Stimulated activated CD4-positive, alpha-beta T cell treated with anti-CD3 and anti-CD28 coated beads, Interleukin-1b, Interleukin-23, amount 100 ng/mL, for 4 hours (primary cell): ENCODE measurements at places on chromosomes 6 and 20.

- DNase-seq = no peak
Measured at GRCh38 chr20:35329435-35330139, 37.4 kb upstream of the FAM83C start.

- no peak for DNase-seq
Measured at GRCh38 chr6:12578751-12579150, 137.8 kb upstream of the PHACTR1 start.

DNA sequence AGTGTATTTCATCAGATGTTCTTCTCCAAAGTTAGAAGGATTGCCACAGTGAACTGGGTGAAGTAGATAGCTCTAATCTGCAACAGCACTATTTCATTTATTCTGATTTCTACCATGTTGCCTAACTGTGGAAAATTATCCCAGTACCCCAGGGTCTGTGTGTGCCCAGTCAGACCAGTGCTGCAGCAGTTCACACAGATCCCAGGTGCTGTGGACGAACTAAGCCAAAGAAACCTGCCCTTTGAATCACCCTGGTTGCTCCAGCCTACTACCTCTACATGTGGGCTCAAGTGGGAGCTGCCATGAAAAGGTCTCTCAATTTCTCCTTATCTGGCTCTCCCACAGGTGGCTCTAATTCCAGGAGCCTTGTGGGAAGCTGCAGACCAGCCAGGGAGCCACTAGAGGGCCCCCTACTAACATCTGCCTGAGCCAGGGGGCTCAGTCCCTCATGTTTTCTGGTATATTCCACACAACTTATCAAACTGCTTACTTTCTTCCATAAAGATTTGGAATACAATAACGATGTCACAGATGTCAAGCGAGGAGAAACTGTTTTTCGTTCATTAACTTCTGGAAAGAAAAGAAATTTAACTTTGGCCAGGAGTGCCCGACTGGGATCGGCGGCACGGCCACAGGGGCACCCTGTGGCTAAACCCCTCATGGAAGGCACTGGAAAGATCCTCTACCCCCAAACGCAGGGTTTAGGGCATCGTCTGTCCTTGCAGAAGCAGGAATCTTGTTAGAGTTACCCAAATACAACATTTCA, 31.6 kb upstream of the LY86 start:
- peak; percentile 13 for DNase-seq

DNA sequence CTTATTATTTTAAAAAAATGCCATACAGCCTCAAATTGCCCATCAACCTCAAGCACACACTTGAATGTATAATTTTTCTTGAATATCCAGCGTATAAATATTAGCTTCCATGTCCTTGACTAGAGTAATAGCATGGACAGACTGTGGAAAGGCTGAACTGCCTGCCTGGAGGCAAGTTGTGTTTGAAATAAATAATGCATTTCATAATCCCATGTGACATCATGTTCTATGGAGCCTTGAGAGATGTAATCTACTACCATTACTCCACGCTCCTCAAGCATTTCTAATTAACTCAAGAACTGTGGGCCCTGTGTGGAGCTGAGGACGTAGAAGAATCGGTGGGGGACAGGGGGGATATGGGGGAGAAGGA, 94.2 kb downstream of the CDS2 start:
- DNase-seq = no peak

- no peak for DNase-seq
Measured at GRCh38 chr6:28980852-28981430, 24.2 kb downstream of the ZNF311 start.
